Hindlimb muscle (tissue), 1 donor: ENCODE measurements at places on chromosomes 6 and 20. TPM values are rescaled to one million over a fixed set of nuclear protein-coding genes. Genes with fewer than 3 reads are reported as not detected.
A peak's percentile ranks its signal among the peaks of the same experiment; 100 is the strongest.

- DNase-seq = no peak
Observed at GRCh38 chr6:116239856-116240255, 14.0 kb downstream of the TSPYL4 start.

DNA sequence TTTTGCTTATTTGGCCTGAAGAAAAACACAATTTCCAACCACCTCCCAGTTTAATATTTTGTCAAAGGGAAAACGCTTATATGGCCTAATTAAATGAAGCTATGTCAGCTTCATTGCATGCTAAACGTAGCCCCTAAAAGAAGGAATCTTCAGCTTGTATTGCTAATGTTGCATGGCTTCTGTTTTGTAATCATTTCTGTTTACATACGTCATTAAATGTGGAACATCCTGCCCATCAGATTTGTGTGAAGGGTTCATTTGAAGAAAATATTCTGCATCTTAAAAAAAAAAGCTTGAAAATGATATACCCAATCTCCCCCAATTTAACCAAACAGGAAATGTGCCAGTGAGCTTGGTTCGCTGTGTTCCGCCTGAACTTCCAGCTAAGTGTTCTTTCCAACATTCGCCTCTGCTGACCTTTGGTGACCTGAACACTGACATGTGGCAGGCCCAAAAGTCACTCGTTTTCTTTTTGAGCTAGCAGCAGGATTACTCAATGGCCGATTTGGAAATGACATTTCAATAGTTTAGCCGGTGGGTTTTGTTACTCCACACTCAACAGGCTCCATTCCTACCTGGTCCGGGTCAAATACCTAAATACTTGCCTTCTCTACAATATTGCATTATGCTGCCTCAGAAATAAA is 12.7 kb upstream of the SIRT5 start:
- no peak for DNase-seq

- DNase-seq = no peak
Observed at GRCh38 chr6:80488190-80488589, 381.7 kb downstream of the BCKDHB start.

GRCh38 chr6:6287415-6287814 is 33.0 kb downstream of the F13A1 start:
- no peak for DNase-seq

DNA sequence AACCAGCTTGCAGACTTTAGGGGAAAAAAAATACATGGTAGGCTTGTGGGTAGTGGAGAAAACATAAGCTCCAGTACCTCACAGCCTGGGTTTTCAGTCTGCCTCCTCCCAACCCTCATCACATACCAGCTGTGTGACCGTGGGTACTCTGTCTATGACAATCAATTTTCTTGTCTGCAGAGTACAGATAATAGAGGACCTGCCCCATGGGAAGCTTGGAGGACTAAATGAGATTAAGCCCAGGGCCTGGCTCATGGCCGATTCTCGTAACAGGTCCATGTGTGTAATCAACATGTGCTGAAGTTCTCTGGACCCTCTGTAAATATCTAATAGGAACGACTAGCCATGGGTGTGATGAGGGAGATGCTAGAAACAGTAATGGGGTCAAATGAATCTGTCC is 34.0 kb downstream of the NT5E start:
- no peak for DNase-seq

DNA sequence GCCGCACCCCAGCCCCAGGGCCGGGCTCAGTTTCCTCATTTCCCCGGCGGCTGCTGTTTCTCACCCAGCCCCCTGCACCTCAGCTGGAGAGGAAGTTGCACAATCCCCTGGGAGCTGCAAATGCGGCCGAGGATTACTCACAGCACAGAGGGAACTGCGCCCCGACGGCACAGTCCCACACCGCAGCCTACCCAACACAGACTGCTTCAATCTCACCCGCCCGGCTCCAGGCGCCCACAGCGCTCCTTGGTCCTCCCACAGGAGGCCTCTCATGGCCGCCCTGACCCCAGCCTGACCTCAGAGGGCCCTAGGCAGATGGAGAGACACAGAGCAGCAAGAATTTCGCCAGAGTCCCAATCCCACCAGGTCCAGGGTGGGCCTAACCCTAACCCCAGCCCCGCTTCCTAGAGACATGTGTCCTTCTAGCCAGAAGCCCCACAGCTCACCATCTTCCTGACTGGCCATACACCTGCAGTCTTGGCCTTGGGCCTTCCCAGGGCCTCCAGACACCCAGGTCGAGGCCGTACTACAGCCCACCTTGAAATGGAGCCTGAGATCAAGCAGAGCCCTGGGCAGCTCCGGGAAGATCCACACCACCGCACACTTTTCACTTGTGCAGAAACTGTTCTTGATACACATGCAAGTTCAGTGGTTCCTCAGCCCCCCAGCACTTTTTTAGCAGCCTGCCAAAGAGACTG is 11.7 kb downstream of the TFEB start:
- peak; percentile 48 for DNase-seq

DNA sequence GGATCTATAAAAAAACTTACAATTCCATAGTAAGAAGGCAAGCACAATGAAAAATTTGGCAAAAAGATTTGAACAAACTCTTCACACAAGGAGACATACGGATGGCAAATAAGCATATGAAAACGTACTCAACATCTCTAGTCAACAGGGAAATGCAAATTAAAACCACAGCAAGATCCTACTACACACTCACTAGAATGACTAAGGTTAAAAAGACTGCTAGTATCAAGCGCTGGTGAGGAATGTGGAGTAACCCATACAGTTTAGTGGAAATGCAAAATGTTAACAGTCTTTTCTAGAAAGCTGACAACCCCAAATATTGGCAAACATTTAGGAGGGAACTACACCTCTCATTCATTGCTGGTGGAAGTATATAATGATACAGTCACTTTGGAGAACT is 175.9 kb upstream of the SGK1 start:
- DNase-seq = no peak

DNA sequence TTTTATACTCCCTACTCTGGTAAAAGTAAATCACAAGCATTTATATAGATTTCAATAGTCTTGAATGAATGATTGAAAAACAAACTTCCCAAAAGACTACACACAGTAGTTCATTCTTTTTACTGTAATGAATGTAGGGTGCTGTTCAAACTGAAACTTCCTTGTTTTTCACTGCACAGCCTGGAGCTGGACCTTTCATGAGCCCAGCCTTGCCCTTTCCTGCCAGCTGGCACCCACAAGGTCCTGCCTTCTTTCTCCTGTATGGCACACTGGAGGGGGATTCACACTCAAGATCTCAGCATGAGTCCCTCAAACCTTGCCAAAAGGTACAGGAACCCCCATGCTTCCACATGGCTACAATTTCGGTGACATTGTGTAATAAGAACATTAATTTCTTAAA is 50.9 kb downstream of the COL12A1 start:
- DNase-seq = no peak

DNA sequence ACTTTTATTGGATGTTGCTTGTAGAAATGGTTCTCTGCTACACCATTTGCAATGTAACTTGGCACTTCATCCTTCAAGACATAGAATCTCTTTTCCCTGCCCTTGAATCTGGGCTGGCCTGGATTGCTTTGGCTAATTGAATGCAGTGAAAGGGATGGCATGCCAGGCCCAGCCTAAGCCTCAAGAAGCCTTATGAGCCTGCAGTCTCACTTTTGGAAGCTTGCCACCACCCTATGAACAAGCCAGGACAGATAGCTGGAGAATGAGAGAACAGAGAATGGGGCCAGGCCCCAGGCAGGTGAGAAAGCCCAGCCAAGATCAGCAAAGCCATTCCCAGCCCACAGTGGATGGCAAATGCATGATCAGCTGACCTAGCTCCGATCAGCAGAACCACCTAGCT is 350.7 kb upstream of the RNF24 start:
- DNase-seq = no peak

- no peak for DNase-seq
Observed at GRCh38 chr20:35306931-35307517, 14.8 kb upstream of the FAM83C start.

- DNase-seq = no peak
Observed at GRCh38 chr20:45426320-45427016, 10.5 kb downstream of the PIGT start.

GRCh38 chr20:1108437-1108920 is 9.9 kb upstream of the PSMF1 start:
- DNase-seq = no peak

DNA sequence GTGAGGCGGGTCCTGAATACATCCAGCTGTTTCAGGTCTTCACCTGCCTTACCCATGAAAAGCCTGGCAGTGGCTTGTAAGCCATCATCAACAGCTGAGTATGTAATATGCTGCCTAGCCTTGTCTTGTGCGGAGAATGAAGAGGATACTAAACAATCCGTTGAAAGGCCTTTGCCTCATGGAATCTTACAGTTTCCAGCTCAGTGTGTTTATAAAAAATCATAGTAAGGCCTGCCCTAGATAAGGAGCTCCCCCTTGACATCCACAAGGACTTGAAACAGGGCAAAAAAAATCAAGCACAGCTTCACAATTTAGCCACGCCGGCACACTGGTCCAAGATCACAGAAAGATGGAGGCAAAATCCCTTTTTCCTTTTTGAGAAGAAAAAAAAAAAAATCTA is 115.7 kb downstream of the KIF16B start:
- no peak for DNase-seq

GRCh38 chr6:56091159-56091869 is 156.1 kb downstream of the COL21A1 start:
- DNase-seq = no peak

DNA sequence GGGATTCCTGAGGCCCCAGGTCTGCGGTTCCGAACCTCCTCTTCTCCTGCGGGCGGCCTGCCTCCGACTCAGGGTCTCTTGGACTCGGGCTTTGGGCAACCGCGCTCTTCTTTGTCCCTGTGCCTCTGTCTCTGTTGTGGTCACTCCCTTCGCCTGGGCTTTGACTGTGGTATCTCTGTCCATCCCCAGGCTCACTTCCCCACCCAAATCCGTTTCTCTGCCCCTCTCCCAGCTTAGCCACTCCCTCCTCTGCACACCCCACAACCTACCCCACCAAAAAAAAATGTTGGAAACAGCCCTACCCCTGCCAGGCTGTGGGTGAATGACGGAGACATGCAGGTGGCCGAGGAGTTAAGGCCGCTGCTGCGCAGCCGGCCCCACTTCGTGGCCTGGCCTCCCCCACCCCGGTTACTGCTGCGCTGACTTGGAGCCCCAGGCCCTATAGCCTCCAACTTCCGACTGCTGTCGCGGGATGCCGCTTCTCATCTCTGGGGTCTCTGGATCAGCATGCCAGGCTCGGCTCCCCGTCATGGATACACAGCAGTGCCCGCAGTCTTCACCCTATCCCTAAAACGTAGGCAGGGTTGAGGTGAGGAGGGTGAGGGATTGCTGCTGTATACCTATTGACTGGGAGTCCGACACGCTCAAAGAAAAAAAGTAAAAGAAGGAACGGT is 2.7 kb upstream of the MAFB start:
- no peak for DNase-seq

- DNase-seq = peak; percentile 44
Observed at GRCh38 chr20:15072316-15072715, 734.9 kb upstream of the FLRT3 start.

GRCh38 chr6:41626917-41627316 is 11.4 kb upstream of the MDFI start:
- DNase-seq = no peak

GRCh38 chr6:150631283-150631983 is 31.7 kb downstream of the PLEKHG1 start:
- DNase-seq = no peak

HMGCLL1 gene
- 7.3 TPM for polyA plus RNA-seq

ULBP2 gene
- polyA plus RNA-seq = not detected

TMEM217 gene
- polyA plus RNA-seq = 0.72 TPM

OTOR gene
- polyA plus RNA-seq = not detected

FRK gene
- polyA plus RNA-seq = 0.32 TPM

RIPPLY2 gene
- polyA plus RNA-seq = 0.23 TPM
